ENCODE measurements at places on chromosomes 7 and 10. TPM values are rescaled to one million over a fixed set of nuclear protein-coding genes. Genes with fewer than 3 reads are reported as not detected.
A peak's percentile ranks its signal among the peaks of the same experiment; 100 is the strongest.

GRCh38 chr7:106447318-106447847 lies 162.6 kb upstream of the NAMPT start:
- no peak for DNase-seq

DNA sequence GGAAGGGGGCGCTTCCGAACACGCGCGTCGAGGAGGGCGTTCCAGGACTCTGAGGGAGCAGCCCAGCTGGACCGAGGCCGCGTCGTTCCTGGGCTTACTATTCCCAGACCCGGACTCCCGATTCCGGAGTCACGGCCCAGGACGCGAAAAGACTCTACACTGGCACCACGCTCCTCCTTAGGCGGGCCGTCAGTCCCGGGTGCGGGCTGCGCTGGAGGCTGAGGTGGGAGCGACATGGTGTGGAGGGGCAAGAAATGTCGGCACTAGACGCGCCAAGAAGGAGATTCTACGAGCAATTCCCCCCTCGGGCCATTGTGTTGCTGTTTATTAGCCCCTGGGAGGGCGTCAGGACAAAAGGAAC lies 584 bp upstream of the RUNDC3B start:
- DNase-seq = peak; percentile 20

- DNase-seq = no peak
Observed at GRCh38 chr10:98910048-98910447, 325.6 kb downstream of the HPSE2 start.

DNA sequence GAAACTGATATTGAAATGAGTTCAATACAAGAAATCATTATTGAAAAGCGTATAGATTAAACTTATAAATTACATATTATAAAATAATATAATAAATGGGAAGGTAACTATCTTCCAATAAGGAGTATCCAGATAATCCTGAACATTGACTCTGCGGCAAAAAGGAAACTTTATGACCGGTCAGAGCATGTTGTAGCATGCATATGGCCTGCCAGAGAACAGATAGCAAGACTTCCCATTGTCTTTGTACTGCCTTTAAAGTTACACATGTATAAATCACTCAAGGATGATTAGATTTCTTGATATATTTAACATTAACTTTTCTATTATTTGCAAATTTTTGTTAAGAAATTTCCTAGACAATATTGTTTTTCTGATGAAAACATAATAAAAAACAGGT lies 56.2 kb upstream of the ETV1 start:
- DNase-seq = no peak

GRCh38 chr10:69317626-69318105 lies 39.4 kb downstream of the HK1 start:
- DNase-seq = no peak

DNA sequence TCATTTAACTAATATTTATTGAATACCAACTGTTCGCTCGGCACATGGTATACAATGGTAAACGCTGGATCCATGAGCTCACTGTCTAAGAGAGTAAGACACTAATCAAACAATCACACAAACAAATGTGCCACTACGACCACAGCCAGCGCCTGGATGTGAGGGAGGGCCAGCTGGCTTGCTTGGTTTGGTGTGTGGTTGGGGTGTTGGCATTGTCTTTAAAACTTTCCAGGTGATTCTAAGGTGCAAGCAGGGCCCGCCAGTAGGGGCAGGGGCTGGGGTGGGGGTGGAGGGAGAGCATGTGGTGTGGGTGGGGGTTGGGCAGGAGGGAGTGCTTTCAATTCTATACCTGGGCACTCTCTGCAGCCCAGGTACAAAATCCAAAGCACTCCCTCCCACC lies 31.6 kb downstream of the ADRA2A start:
- no peak for DNase-seq

DNA sequence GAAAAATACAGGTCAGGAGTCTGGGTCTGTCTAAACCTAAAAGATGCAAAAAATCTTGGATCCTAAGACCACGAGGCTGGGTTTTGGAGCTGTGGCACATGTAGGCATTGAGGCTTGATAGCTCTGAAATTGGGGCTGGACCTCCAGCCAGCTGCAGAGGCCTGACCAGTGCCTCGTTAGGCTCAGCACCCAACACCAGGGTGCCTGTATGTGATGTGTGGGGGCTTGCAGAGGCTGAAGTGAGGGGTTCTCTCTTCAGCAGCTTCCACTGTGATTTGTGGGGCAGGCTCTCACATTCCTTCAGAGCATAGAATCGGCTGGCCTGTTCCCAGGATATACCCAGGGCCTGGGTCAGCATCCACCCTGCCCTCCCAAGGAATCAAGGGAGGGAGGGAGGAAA lies 247.8 kb downstream of the BUB3 start:
- DNase-seq = no peak

DNA sequence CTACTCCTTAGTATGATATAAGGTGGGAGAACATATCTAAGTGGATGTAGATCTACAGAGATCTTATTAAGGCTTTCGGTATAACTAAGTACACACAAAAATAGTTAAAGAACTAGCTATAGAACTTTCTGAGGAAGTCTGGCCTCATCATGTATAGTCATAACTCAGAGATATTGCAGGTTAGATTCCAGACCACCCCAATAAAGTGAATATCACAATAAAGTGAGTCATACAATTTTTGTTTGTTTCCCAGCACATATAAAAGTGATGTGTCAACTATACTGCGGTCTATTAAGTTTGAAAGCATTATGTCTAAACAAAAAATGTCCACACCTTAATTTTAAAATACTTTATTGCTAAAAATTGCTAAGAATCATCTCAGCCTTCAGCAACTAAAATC lies 24.7 kb upstream of the SEMA3A start:
- DNase-seq = no peak

- no peak for DNase-seq
Observed at GRCh38 chr7:116128139-116128538, 82.2 kb upstream of the TES start.

DNA sequence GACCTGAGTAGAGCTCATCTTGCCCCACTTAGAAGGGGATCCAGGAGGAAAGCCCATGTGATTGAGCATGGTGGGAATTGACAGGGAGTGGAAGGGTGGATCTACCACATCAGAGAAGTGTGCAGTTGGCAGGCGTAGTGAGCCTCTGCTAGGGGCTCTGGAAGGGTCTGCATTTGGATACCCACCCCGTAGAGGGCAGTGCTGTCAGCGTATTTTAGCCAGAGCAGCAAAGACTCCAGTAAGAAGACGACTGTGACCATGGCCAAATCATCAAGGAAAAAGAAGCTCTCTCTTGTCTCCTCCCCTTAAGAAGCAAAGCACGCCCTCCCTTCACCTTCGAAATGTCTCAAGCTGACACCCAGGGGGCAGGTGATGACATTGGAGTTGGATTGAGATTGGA lies 68.8 kb upstream of the INHBA start:
- no peak for DNase-seq

DNA sequence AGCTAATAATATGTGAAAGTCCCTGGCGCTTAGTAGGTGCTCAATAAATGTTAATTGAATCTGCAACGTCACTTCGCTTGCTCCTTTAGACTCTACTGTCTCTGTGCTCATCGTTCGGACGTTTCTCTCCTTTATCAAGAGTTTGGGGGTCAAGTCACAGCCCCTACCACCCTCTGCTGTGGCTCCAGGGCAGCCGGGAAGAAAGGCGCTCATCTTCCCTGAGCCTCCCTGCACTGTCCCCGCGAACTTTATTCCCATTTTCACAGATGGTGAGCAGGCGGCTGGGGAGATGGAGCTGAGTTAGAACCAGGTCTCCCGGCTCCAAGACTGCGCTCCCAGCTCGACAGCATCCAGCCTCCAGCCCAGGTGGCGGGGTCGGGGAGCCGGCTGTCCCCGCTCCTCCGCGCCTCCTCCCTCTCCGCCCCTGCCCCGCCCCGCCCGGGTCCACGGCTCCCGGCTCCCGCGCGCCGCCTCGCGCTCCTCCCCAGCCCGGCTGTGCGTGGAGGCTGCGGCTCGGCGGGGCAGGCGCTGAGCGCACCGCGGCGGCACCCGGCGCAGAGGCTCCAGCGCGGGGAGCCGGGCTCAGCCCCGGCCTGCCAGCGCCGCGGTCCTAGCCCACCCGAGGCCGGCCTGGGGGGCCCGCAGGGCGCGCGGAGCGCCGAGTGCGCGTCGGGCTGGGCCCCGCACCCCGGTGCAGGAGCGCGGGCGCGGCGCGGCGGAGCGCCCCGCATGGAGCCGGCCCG lies at the start of gene CLEC2L:
CLEC2L (plus strand) TSS at position 487 of the 743 bp plus-strand sequence; CDS start at position 730, 243 bp downstream.
- no peak for DNase-seq

GRCh38 chr7:96727534-96728088 lies 18.0 kb upstream of the SEM1 start:
- DNase-seq = no peak

GRCh38 chr7:20217193-20217948 lies at the start of gene MACC1:
Gene MACC1 (minus strand): TSS chr7:20217384. CDS start chr7:20161862, 55,522 bp downstream.
- DNase-seq = no peak

DNA sequence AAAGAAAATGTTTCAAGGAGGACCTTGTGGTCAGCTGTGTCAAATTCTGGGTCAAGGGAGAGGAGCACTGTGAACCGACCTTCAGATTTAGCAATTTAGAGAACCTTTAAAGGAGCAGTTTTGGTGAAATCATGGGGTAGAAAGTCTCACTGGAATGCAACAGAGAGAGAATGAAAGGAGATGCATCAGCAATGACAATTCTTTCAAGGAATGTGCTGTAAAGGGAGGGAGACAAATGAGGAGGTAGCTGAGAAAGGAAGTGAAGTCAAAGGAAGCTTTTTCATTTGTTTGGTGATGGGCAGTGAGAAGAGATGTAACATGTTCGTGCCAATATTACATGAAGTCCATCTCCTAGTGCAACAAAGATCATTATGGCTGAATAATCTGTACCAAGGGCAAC lies 166.0 kb downstream of the TSPAN12 start:
- no peak for DNase-seq

GRCh38 chr7:73890555-73891147 lies 29.7 kb downstream of the TMEM270 start:
- no peak for DNase-seq

- no peak for DNase-seq
Observed at GRCh38 chr7:11430841-11431240, 401.2 kb downstream of the THSD7A start.

- no peak for DNase-seq
Observed at GRCh38 chr7:100087055-100087750, 1.6 kb upstream of the COPS6 start.

GRCh38 chr7:124765401-124766352 lies at the start of gene GPR37:
Gene GPR37 (minus strand): TSS chr7:124765792. CDS start chr7:124764976, 816 bp downstream.
- DNase-seq = peak; percentile 73

SEMA3C gene
- 30.2 TPM for total RNA-seq

NUTM2B gene
- total RNA-seq = 0.74 TPM

FKBP6 gene
- total RNA-seq = not detected

SLC18A2 gene
- total RNA-seq = 0.15 TPM

Measured in psoas muscle (tissue), 8 donors.